Fibroblast of lung (primary cell): ENCODE measurements at places on chromosomes 1 and 21. TPM values are rescaled to one million over a fixed set of nuclear protein-coding genes. Genes with fewer than 3 reads are reported as not detected.

DNA sequence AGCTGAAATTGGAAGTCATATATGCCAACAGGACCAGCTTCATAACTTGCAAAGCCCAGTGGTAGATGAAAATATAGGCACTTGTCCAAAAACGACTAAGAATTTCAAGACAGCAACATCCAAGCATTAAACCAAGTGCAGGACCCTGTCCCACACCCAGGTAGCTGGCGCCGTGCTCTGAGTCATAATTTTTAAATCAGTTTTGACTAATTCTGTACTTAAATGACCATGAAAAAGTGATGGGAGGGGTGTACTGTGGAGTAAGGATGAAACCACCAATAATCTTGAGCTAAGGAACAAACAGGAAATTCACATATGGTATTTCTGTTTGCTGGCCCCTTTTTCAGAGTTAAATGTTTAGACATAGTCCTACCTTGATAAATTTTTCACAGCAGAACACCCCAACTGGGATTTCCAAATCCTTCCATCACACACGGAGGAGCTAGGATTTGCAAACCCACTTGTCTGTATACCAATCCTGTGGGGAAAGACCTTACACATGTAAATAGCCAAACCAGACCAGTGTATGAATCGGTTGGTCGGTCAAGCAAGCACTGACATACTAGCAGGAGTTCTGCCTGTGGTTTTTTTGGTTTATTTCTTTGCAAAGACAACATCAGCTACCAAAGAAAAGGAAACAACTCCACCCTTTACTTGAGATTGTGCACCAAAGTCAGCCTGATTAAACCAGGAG is 235.7 kb upstream of the RAB4A start:
- H3K36me3 ChIP-seq = no peaks in the 10 kb centered on the region
- no peaks in the 10 kb centered on the region for H3K4me1 ChIP-seq
- no peak overlapping the region for H3K27ac ChIP-seq

Gene CD46
- total RNA-seq = 159 and 294 TPM in 2 replicates

DNA sequence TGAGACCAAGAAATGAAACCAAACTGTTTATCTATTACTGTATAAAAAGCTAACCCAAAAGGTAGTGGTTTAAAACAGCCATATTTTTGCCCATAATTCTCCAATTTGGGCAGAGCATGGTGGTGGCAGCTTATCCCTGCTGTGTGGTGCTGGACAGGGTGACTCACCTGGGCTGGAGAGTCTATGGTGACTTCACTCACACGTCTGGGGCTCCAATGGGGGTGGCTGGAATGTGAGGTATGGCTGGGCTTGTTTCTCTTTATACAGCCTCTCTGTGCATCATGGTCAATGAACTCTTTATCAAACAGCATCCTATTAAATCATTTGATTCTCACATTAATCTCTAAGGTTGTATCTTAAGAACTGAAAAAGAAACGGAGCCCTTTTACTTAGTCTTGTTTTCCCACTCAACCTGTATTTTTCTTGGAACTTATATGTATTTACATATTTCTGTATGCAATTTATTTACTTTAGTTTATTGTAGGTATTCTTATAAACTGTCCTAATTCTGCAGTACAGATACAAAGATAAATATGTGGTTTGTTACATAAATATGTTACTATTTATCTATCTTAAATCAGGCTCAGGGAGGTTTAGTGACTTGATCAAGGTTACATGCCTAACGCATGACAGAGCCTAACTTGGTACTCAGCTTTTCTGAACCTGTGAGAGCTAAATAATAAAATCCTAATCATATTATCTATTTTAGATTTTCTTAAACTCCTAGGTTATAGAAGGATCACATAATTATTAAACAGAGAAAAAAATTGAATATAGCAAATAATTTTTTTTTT is 37.5 kb upstream of the WLS start:
- peak; percentile 12 for DNase-seq
- H3K4me3 ChIP-seq = no peak overlapping the region
- no peak overlapping the region for H3K27ac ChIP-seq
- H3K27me3 ChIP-seq = no peaks in the 10 kb centered on the region
- H3K36me3 ChIP-seq = no peaks in the 10 kb centered on the region

Gene ACKR1
- total RNA-seq = not detected in 2 replicates

Gene CD1B
- not detected in 2 replicates for total RNA-seq

Gene FCRL4
- not detected in 2 replicates for total RNA-seq

DNA sequence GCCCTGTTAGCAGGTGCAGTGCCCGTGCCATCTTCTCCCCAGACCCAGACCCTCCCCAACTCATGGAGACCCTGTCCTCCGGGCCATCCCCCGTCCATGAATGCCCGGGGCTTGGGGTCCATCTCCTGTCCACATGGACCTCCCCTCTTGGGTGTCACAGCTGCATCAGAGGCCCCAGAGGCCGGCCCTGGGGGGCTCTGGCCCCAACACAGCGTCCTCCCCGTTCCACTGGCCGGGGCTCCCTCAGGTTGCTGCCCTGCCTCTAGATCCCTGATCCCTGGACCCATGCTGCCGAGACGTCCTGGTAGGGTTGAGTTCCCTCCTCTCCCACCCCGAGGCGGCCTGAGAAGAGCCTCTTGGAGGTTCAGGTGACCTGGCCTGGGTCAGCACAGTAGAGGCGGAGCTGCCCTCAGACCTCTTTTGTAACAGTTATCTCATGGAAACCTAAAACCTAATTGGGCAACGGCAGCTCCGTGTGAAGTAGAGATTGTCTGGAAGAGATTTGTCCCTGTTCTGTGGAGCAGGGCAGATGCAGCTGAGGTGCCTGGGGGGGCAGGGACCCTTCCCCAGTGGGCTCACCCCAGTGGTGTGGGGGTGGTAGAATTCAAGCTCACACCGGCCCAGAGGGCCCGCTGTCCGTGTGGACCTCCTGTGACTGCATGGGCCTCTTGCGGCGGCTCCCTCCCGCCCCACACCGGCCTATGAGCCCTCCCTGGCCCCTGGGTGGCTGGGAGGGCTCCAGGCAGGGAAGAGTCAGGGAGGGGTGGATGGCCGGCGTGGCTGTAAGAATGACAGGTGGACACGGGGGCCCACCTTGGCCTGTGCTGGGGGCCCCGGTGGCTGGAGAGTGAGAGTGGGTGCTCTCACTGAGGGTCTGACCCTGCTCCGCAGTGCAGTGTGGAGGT is 56.1 kb downstream of the SKI start:
- no peak for DNase-seq
- H3K4me3 ChIP-seq = no peak overlapping the region
- no peaks in the 10 kb centered on the region for H3K27me3 ChIP-seq
- no peaks in the 10 kb centered on the region for H3K36me3 ChIP-seq

Gene CLCA4
- not detected in 2 replicates for total RNA-seq

DNA sequence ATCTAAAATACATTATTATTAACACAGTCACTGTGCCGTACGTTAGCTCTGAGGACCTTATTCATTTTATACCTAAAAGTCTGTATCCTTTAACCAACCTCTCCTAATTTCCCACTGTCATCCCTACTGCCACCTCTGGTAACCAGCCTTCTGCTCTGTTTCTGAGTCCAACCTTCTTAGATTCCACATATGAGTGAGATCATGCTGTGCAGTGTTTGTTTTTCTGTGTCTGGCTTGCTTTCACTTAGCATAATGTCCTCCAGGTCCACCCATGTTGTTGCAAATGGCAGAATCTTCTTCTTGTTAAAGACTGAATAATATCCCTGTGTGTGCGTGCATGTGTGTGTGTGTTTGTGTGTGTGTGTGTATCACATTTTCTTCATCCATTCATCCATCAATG is 64.2 kb downstream of the ETS2 start:
- no peaks in the 10 kb centered on the region for H3K36me3 ChIP-seq
- H3K27me3 ChIP-seq = no peaks in the 10 kb centered on the region
- H3K4me3 ChIP-seq = no peak overlapping the region
- no peak for DNase-seq
- H3K4me1 ChIP-seq = no peaks in the 10 kb centered on the region

Gene OR2L8
- 0.17 TPM in 1 of 2 replicates, not detected in the other for total RNA-seq

Gene LAX1
- total RNA-seq = not detected in 2 replicates

Gene LIPI
- not detected in 2 replicates for total RNA-seq
